ENCODE measurements at places on chromosomes 2 and 18.

GRCh38 chr2:64106481-64106880, 37.7 kb downstream of the PELI1 start:
- no peak for DNase-seq

DNA sequence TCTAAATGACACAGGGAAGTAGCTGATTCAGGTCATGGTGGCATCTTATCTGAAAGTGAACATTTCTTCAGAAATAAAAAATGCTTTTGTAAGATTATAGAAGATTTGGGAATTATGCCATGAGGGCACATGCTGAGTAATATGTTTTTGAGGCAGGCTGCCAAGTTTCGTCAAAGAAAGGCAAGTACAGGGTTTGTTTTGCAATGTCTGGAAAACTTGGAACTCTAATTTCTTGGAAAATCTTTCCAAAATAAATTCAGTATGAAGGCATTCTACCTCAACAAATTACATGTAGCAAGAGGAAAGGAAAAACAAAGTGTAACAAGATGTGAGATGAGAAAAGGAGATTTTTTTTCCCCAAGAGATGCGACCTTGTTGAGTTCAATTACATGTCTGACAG, 167.7 kb downstream of the PLCL1 start:
- peak; percentile 29 for DNase-seq

DNA sequence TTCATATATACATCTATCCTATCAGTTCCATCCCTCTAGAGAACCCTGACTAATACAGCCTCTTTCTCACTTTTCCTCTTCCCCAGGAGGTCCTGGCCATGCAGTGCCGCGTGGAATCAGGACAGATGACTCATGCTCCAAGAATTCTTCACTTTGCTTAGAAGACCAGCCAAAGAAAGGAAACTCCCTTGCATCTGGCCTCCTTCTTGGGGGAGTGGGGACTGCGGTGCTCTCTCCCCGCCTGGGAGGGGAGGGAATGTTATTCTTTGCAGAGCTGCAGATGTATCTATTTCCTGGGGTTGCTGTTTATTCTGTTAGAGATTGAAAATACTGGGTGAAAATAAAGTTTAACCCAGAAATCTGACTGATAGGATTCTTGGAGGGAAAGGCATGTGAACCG, 111.5 kb upstream of the SH3BP4 start:
- peak; percentile 93 for DNase-seq

DNA sequence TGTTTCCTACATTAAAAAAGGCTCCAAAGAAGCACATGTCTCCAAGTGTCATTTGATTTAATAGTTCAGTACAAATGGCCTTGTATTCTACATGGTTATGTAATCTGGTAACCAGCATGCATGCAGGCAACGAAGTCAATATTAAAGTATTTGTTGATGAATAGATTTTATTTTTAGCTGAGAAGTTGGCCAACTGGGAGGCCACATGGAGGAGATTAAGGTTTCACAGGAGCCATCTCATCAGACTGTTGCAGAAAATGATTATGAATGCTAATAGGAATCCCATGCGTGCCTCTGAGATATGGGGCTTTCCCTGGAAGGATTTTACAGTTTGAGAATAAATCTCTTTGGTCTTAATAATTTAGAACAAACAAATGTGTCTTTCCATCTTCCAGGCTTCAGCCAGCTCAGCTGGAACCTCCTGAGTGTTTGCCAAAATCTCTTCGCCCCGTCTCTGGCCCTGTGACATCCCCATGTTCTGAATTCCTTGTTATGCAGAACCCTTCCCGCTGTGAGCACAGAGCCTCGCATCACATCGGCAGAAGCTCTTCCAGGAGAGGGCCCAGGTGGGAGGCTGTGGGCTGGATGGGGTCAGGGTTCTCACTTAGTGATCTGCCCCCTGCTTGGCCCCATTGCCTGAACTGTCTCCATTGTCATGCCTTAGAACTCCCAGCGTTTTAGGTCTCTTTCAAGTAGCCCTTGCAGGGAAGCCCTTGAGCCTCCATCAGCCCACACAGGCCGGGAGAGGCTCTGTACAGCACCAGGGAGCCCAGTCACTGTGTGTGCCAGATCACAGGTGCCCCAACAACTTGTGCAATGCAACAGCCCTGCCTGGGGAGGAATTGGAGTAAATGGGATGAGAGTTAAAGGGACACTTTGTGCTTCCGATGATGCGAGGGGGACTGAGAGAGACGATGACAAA, 190.5 kb upstream of the TWIST2 start:
- no peak for DNase-seq

DNA sequence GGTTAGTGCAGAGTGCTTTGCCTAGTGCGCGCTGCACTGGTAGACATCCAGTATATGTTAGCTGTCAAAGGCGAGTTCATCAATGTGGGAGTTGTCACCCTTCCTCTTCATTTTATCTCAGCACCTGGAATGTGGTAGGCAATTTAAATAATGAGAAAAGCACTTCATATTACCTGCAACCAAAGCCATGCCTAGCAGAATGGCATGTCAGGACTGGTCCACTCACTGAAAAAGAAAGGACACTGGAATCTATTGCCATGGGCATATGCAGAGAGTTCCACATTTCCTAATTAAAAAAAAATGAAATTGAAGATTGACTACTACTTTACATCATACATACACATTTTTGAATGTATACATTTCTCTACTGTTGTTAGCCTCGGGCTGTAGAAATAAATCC, 139.6 kb downstream of the PAX3 start:
- DNase-seq = no peak

DNA sequence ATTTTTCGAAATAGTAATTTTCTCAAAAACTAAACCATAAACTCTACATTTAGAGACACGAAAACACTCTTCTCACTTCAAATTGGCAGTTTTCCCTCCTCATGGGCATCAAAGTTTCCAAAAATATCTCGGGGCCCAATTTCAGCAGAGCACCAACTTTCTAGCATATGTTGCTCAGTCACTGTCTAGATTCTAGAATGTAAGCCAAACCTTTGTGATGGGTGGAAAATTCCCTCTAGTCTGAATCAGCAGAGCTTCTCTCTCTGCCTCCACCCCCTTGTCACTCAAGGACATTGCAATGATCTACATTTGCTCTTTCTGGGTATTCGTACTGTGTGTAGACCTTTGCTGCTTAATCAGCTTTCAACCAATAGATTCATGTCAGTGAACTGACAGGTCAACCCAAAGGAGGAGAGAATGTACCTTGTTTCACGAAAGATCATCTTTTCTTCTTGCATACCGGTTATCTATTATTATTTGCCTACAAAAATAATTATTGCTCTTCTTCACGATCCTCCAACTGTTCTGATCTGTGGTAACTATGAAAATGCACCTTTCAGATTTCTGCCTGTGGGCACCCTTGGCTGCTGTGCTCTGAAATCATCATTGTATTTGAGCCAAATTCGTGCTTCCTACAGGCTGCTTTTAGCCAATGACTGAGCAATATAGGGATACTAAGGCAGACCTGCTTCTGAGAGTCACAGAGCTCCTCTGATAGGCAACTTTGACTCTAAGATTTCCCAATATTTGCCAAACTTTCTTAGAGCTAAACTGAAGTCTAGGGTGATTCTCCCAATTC, 38.7 kb upstream of the GLS start:
- DNase-seq = peak; percentile 33
